Cerebellar nuclear complex (tissue), 1 donor: ENCODE measurements at places on chromosomes 12 and 14.

DNA sequence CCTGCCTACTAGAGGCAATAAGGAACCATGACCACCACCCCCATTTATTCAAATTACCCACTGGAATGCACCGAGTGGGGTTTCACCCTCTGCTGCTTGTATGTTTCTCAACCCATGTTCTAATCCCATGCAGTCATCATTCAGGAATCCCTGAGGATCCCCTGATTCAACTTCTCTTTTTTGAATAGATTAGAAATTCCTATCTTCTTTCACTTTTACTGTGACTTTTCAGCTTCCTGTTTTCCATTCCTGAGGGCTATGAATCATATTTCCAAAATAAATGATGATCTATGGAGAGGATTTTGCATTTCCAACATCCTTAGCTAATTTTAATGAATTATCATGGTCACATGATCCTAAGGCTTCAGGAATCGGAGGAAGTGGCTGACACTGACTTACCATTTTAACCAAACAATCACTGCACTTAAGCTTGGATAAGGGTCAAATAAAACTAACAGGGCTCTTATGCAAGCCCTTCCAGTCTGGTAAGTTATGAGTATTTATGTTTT is 19.4 kb upstream of the P2RX4 start:
- no peak for DNase-seq

DNA sequence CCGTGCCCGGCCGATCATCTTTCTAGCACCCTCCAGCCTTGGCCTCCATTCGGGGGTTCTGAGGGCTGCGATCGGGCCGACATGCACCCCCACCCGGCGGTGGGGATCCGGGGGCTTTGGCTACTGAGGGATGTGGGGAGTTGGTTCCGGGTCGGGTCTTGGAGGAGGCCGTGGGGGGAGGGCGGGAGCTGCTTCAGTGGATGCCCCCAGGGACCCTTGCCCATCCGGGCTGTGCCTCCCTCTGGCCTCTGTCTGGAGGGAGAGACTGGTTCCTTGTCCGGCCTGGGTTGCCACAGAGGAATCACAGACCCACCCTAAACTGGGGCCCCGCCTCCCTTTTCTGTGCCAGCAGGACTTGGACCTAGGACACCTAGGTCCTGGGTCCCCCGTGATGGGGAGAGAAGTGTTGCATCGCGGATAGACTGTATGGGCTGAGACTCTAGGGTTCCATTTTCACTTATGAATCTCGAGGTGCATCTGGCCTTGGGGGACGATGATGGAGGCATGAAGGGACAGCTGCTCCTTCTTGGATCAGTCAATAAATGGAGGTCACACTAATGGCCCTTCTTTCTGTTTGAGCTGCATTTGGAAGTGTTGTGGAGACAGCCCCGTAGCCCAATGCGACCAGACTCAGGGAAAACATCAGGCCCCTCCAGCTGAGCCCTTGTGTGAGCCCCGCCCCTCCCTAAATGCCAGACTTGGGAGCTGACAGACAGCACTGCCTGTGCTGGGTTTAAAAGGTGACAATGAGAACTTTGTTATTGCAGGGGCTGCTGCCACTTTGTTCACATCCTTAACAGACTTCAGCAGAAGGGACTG is 577 bp downstream of the DTX3 start:
- DNase-seq = no peak

GRCh38 chr12:5085896-5086295 is 42.2 kb downstream of the KCNA5 start:
- no peak for DNase-seq

DNA sequence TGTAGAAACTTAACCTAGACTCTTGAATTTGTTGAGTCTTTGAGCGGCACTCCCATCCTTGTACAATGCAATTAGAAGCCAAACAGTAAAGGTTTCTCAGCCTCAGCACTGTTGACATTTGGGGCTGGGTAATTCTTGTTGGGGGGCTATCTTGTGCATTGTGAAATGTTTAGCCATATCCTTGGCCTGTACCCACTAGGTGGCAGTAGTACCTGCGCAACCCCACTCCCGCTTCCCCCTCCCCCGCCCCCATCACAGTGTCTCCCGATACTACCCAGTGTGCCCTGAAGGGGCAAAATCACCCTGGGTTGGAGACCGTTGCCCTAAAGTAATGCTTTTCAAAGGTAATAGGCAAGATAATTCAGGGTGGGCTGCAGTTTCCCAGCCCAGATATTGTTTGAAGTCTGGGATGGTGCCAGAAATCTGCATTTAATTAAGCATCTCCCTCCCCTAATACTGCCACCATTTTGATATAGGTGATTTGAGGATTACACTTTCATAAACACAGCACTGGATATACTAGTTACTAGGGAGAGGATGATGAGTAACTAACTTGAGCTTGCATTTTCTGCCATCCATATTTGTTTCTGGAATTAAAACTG is 1.8 kb downstream of the COX6A1 start:
- DNase-seq = no peak

DNA sequence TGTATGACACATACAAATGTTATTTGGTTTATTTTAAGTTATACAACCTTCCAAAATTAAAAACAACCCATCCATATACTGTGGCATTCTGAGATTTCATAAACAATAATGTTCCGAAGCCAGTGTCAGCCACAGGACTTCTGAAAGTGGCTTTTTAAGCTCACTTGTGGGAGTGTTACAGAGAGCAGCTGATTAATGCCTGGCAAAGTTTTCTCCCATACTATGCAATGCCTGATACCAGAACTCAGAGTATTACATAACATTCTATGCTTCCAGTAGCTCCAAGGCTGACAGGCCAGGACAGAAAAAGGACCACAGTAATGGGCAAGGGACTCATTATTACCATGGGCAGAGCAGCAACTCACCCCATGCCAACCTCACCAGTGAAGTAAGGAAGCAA is 29.3 kb downstream of the NELL2 start:
- DNase-seq = no peak

GRCh38 chr12:10179776-10180181 is 947 bp downstream of the TMEM52B start:
- DNase-seq = no peak

DNA sequence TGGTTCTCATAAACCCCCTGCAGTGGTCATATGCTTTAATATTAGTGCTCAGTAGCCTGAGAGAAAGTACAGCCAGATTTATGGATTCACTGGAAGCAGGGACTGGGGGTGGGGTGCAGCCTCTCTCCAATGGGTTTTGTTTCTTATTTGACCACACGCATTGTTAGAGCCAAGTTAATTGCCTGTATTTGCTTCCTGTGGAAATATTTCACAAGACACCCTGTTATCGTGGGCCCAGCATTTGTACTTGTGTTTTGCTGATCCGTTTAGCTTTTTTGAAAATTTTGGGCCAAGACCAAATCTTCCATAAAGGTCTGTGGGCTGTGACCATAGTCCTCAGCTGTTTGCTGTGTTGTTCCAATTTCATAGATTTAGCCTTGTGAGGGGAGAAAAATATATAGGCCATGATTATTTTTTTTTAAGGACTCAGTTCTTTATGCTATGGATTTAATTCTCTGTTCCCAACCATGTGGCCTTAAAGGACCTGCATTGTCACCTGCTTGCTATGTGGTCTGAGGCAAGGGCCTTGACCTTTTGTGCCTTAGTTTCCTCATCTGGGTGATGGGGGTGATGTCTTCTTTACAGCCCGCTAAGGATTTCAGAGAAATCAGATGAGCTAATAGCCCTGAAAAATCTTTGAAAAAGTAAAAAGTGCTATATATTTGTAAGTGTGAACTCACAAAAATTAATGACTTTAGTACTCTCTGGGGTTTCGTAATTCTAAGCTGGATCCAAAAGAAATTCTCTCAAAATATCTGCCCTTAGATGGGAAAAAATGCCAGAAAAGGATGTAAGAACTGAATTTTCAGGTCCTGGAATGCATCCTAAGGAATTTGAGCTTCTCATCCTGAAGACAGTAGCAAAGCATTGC is 370.2 kb downstream of the DPF3 start:
- no peak for DNase-seq

- no peak for DNase-seq
Observed at GRCh38 chr14:60214003-60214402, 35.0 kb upstream of the PPM1A start.

GRCh38 chr14:73370561-73370960 is 87.8 kb downstream of the NUMB start:
- DNase-seq = no peak

DNA sequence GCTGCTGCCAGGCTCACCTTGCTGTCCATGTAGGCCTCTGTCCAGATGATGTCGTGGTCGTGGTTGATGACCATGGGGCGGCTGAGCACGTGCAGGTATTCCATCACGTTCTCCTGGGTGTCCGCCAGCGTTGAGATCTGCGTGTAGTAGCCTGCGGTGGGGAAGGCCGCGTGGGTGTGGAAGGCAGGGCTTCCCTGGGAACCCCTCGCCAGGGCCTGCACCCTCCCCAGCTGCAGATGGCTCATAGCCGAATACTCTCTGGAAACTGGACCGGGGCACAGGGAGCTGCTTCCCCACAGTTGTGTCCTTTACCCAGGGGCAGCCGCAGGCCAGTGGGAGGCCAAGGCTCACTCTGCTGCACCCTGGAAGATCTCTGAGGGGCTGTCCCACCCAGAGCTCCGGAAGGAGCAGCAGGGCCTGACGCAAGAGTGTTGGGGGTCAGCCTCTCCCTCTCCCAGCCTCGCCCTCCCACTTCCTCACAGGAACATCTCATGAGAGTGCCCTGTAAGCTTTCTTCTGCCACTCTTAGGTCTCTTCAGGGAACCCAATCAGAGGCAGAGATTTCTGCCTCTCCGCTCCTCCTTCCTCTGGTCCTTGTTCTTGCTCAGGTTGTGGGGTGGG is 35.5 kb downstream of the CACNA2D4 start:
- DNase-seq = no peak

DNA sequence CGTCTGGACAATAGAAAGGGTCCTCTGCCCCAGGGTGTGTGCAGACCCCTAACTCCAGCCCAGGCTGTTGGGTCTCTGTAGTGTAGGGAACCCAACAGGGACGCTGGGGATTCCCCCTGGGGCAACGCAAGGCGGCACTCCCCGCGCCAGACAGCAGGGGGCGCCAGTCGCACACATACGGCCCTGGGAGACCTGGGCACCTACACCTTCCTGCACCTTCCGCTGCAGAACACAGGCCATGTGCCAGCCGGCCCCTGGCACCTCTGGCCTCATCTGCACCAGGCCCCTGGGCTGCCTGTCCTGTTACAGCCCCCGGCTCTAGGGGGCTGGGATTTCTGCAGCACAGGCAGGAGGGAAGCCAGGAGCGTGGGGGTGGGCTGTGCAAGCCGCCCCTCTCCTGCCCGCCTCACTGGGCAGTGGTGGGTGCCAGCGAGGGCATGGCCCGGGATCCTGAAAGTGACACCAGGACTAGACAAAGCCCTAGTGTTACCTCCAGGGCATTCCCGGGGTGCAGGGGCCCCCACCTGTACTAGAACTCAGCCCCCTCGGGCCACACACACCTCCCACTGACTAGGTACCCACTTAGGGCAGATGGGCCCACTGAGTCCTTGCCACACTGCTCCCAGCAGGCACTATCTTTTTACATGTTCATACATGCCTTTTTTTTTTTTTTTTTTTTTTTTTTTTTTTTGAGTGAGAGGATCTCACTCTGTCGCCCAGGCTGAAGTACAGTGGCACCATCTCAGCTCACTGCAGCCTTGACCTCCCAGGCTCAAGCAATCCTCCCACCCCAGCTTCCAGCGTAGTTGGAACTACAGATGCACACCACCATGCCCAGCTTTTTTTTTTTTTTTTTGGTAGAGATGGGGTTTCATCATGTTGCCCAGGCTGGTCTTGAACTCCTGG is 37.5 kb downstream of the CCNK start:
- DNase-seq = no peak

DNA sequence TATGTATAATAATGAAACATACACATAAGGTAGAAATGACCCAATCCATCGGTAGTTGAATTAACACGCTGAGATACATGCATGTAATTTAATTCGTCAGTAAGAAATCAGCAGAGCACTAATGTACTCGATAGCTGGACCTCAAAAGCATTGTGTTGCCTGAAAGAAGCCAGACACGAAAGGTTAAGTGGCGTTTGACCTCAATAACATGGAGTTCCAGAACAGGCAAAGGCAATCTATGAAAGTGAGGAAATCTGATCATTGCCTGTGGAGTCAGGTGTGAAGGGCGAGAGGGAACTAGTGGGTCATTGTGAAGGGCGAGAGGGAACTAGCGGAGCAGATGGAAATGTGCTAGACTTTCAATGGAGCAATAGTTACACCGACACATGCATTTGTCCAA is 970.4 kb upstream of the TMEM132C start:
- DNase-seq = no peak

GRCh38 chr14:34684578-34684977 is 29.8 kb downstream of the CFL2 start:
- DNase-seq = no peak

GRCh38 chr14:58280954-58281787 is 17.2 kb upstream of the ARID4A start:
- no peak for DNase-seq

- DNase-seq = no peak
Observed at GRCh38 chr12:6963791-6964413, 6.6 kb downstream of the PHB2 start.

GRCh38 chr14:77763978-77764377 is 3.0 kb upstream of the SNW1 start:
- no peak for DNase-seq

DNA sequence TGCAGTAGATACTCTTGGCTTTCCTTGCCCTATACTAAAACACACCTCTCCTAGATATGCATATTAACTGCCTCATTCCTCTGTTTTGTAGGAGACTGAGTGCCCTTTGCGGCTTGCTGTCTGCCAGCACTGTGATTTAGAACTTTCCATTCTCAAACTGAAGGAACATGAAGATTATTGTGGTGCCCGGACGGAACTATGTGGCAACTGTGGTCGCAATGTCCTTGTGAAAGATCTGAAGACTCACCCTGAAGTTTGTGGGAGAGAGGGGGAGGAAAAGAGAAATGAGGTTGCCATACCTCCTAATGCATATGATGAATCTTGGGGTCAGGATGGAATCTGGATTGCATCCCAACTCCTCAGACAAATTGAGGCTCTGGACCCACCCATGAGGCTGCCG is 15.4 kb downstream of the TRAFD1 start:
- DNase-seq = no peak

GRCh38 chr14:92553438-92553837 is 39.9 kb downstream of the RIN3 start:
- DNase-seq = no peak

- DNase-seq = no peak
Observed at GRCh38 chr14:44814196-44814595, 147.6 kb downstream of the KLHL28 start.

DNA sequence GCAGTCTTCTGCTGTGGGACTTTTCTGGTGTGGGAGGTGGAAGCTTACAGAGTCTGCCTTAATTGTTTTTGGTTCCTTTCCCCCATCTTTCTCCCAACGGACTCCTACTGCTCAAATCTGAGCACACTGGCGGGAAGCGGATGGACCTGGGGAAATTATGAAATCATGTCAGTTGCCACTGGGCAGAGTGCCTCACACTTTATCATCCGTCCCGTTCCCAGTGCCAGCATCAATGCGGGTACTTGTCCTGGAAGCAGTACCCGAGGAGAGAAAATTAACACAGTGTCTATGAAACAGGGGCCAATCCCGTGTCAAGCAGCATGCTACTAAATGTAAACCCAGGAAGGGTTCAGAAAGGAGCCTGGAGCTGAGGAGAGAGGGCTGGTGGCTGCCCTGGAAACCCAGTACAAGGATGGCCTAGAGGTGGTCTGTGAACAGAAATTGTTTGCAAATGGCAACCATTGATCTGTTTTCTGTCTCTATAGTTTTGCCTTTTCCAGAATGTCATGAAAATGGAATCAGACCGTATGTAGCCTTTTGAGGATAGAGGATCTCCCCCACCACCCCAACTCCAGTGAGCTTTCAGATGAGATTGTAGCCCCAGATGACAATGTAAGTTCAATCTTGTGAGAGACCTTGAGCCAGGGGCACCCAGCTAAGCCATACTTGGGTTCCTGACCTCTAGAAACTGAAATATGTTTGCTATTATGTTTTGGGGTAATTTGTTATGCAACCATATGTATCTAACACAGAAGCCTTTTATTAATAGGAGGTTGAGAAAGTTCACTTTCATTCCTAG is 908 bp upstream of the CDKL1 start:
- DNase-seq = no peak
